ENCODE measurements at places on chromosomes 5 and 9. TPM values are rescaled to one million over a fixed set of nuclear protein-coding genes. Genes with fewer than 3 reads are reported as not detected.

Gene PSD2
- total RNA-seq = 66.0 TPM

DNA sequence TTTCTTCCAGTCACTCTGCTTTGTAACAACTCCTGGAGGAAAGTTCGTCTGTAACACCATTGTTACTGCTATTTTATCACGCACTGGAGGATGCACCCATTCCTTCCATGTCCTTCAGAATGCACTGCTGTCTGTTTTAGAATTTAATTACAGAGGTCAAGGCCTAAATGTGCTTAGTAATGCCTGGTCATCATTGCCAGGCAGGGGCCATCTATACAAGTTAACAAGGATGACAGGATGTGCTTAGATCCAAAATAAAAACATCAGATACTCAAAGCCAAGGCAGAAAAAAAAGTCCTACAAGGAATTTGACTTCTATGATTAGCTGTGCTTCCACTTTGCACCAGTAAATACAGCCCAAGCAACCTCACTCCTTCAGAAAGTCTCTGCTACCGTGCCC lies 371.4 kb downstream of the SEMA5A start:
- no peak for DNase-seq

Gene SREK1IP1
- 19.9 TPM for total RNA-seq

DNA sequence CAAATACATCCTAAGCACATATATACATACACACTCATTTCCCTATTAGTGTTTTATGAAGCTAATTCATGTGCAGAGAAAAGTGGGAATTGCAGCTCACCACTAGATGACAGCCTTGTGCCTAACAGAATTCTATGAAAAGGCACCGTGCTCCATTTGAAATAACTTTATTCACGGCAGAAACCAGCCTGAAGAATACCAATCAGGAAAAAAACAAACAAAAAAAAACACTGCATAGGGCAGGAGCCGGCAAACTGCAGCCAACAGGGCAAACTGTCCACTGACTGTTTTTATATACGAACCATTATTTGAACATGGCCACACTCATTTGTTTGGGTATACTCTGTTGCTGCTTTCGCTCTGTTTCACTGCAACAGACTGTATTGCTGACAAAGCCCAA lies 33.6 kb downstream of the ERMP1 start:
- no peak for DNase-seq

DNA sequence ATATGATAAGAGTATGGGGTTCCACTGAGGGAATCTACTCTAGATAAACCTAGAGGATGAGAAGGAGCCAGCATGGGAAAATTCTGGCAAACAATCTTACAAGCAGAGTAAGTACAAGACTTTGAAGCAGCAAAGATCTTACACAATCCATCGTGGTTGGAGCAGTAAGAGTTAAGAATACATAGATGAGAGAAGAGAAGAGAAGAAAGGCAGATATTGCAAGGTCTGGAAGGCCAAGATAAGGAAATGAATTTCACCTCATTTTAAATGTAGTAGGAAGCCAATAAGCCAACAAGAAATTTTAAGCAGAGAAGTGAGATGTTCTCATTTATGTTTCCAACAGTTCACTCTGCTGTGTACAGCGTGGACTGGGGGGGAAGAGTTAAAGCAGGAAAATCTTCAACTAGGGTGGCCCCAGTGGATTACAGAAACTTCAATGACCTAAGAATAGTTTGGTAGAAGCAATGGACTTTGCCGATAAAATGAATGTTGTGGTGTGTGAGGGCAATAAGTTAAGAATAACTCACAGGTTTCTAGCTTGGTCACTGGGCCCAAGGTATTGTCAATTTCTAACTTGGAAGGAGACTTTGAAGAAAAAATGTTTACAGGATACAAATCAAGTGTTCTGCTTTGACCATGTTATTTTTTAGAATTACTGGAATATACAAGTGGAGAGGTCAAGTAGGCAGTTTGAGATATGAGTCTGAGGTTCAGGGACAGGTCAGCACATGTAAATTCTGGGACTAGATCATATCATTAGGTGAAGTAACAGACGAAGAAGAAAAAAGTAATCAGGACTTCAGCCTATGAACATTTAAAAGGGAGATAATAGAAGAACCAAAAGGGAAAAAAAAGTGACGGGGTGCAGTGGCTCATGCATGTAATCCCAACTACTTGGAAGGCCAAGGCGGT lies 12.1 kb upstream of the ISOC1 start:
- no peak for DNase-seq
